ENCODE measurements at places on chromosomes 11 and 22. TPM values are rescaled to one million over a fixed set of nuclear protein-coding genes. Genes with fewer than 3 reads are reported as not detected.

Gene SPDYC
- total RNA-seq = not detected

Gene OR5P2
- not detected for total RNA-seq

DNA sequence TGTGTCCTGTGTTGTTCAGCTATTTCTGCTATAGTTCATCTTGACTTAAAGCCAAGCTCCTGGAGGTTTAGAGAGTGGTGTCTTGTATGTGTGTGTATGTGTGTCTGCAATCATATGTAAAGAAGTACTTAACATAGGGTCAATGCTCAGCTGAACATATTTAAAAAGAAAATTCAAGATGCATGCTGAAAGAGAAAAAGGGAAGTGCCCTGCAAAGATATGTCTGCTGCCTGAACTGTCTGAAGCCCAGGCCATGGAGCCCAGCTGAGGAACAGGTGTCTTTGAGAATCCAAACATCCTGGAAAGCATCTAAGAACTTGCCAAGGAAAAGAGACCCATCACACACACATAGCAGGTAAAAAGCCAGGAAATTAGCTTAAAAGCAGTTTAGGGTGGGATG is 6.6 kb downstream of the TCN1 start:
- peaks cover 1% of the 10 kb centered on the region for H3K36me3 ChIP-seq
- H3K27ac ChIP-seq = peak overlapping the region; percentile 27
- no peaks in the 10 kb centered on the region for H3K27me3 ChIP-seq
- H3K4me3 ChIP-seq = no peak overlapping the region
- no peak for DNase-seq

DNA sequence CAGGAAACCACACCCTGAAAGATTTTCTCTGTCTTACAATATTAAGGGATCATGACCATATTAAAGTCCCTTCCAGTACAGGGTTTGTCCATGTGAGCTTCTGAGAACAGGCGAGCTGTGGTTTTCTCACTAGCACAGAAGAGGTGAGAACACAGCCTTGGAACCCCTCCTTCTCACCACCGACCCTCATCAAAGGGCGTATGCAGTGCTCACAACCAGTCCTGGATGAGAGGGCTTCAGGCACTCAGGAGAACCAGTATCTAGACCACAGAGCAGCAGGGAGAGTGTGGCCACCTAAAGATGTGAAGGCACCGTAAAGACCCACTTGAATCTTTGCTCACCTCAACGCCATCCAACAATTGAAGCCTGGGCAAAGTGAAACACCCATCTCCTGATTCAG is 397.0 kb downstream of the ETS1 start:
- peaks cover 2% of the 10 kb centered on the region for H3K4me1 ChIP-seq
- peaks cover 7% of the 10 kb centered on the region for H3K27me3 ChIP-seq
- no peaks in the 10 kb centered on the region for H3K36me3 ChIP-seq
- no peak overlapping the region for H3K4me3 ChIP-seq
- H3K27ac ChIP-seq = no peak overlapping the region

Gene SSRP1
- 126 TPM for total RNA-seq

DNA sequence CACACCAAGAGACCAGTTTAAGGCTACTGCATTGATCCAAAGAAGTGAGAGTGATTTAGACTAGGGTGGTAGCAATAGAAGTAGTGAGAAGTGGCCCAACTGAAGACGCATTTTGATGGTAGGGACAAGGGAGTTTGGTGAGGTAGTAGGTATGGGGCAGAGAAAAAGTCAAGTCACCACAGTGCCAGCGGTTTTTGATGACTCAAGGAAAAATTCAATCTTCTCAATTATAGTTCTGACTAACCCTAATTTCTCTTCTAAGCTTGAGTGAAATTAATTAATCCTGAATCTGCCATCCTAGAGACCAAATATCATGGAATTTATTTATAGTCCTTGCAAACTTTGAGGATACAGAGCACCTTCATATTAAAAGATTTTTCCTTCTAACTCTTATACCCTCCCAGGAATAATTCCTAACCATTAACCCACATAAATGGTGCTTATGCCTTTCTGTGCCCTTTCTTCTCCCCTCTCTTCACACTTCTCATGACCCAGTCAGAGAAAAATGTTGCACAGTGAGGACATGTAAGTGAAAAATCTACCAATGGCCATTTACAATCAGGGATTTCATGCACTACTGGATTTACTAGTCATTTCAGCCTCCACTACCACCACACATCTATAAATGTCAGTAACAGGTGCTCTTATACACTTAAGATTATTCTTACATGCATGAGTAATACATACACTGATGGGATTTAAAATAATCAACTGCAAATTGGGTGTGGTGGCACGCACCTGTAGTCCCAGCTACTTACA is 45.9 kb upstream of the ARHGAP32 start:
- no peak for DNase-seq
- peaks cover 17% of the 10 kb centered on the region for H3K36me3 ChIP-seq
- H3K4me1 ChIP-seq = peaks cover 11% of the 10 kb centered on the region
- no peaks in the 10 kb centered on the region for H3K27me3 ChIP-seq

GRCh38 chr11:48025984-48026340 is 45.6 kb downstream of the PTPRJ start:
- H3K27me3 ChIP-seq = no peaks in the 10 kb centered on the region
- no peak for DNase-seq
- H3K4me3 ChIP-seq = no peak overlapping the region
- H3K27ac ChIP-seq = no peak overlapping the region

DNA sequence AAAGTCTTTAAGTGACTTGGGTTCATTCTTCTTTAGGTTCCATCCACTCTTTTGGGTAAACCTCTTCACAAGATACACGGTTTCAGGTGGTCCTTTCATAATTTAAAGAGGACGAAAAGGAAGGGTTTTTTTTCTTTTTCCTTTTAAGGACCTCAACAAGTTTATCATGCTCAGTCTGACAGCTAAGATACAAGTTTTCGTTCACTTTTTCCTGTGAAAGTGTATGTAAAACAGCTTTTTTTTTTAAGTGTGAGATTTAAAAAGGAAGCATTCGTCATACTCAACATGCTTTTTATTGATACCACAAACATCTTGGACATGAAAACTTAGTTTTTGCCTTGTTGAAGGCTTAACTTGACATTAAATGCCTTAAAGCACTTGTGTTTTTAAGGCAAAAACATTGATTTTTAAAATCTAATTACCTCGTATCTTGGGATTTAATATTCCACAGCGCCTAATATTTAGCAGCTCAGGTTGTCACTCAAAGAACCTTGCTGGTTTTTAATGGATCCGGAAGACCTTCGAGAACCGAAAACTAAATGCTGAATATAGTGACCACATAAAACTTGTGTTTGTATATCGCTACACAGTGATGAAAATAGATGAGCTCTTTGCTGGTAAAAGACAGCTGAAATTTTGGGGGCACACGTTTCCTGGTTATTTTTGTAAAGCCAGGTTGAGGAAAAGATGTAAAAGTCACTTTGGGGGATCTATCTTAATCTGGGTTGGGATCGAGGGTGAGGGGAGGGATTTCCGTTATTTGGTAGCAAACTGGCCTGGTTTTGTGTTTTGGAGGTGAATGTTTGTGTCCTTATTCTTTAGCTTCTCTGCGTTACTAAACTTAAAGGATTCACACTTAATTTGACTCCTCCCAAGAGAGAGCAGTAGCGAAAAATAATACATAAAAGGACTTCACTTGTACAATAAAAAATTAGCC is 2.3 kb downstream of the PCF11 start:
- peaks cover 35% of the 10 kb centered on the region for H3K4me1 ChIP-seq
- H3K27me3 ChIP-seq = no peaks in the 10 kb centered on the region
- peaks cover 14% of the 10 kb centered on the region for H3K36me3 ChIP-seq
- peak overlapping the region; percentile 59 for H3K27ac ChIP-seq
- DNase-seq = no peak

GRCh38 chr11:772429-773390 is 4.6 kb downstream of the GATD1 start:
- H3K36me3 ChIP-seq = no peaks in the 10 kb centered on the region
- no peak overlapping the region for H3K4me3 ChIP-seq
- DNase-seq = no peak
- no peaks in the 10 kb centered on the region for H3K27me3 ChIP-seq
- H3K27ac ChIP-seq = no peak overlapping the region

DNA sequence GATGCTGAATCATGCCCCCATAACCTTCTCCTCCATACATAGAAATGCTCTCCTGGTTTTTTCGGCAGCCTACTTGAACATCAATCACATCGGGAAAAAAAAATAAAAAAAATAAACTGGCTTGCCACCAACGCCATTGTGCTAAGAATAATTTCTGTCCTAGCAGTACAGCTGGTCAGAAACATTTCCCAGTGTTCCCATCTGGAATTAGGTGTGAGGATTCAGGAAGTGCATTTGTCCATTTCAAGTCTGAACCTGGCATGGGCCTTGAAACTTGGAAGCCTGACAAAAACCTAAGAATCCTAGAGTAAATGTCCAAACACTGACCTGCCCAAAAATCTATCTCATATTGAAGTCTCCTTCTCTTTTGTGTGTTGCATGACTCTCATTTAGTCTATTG is 16.6 kb upstream of the NAV2 start:
- H3K4me1 ChIP-seq = peaks cover 2% of the 10 kb centered on the region
- DNase-seq = no peak
- H3K27me3 ChIP-seq = peaks cover 28% of the 10 kb centered on the region
- no peak overlapping the region for H3K27ac ChIP-seq
- no peaks in the 10 kb centered on the region for H3K36me3 ChIP-seq

Gene NPTXR
- 4.7 TPM for total RNA-seq

GRCh38 chr22:35498026-35498800 is 42.4 kb upstream of the RASD2 start:
- no peak overlapping the region for H3K4me3 ChIP-seq
- DNase-seq = no peak
- H3K27ac ChIP-seq = no peak overlapping the region
- H3K27me3 ChIP-seq = peaks cover 46% of the 10 kb centered on the region
- H3K4me1 ChIP-seq = no peaks in the 10 kb centered on the region

DNA sequence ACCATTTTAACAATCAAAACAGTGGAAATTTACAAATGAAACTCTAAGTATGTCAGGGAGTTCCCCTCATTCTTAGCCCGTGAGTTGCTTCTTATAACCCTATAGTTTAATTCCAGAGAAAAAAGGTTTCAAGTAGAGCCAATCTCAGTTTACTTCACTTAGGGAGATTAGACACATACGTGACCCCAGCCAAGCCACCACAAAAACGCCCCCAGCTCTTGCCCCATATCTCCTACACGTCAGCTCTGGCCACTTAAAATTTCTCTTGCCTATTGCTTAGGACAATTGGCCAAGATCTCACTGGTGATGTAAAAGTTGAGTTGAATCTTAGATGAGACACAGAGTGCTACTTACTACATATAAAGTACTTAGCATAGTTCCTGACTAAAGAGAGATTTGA is 166.4 kb downstream of the ETS1 start:
- H3K4me3 ChIP-seq = no peak overlapping the region
- DNase-seq = no peak
- H3K27me3 ChIP-seq = peaks cover 14% of the 10 kb centered on the region
- peaks cover 8% of the 10 kb centered on the region for H3K4me1 ChIP-seq
- no peaks in the 10 kb centered on the region for H3K36me3 ChIP-seq

DNA sequence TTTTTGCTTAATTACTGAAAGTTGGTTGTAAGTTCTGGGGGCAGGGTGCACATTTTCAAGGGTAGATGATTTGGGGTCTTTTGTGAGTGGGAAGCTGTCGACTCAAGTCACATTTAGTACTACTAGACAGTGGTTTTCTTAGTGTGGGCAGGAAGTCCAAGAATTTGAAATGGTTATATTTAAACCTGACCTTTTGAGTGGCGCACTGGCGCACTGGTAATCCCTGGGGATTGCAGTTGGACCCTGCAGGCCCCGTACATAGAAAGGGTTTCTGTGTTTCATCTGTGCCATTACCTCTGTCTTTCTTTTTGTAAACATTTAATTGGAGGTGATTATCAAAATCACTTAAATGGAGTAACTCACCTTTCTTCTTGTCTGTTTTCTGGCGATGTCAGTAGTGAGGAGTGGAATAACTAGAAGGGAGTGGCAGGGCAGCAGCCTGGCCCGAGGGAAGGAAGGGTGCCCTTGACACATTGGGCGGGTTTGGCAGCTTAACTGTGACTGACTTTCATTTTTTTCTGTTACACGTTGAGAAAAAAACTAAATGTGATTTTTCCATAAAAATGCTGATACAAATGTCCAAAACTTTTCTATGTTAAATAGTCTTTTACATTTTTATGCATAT is 101.8 kb upstream of the GAL start:
- H3K36me3 ChIP-seq = peaks cover 26% of the 10 kb centered on the region
- no peak overlapping the region for H3K4me3 ChIP-seq
- no peak for DNase-seq
- no peak overlapping the region for H3K27ac ChIP-seq
- H3K27me3 ChIP-seq = no peaks in the 10 kb centered on the region

DNA sequence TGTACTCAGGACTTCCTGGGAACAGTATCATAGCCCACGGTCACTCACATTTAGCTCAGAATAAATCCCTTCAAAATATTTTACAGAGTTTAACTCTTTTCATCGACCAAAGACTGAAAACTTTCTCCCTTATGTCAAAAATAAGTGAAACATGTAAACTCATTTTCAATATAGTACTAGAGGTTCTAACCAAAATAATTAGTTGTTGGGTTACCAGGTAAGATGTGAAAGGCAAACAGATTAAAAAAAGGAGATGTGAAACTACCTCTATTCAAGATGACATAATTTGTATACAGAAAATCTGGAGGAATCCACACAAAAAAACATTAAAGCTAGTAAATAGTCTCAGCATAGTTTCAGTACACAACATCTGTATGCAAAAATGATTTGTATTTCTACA is 20.3 kb downstream of the XKR3 start:
- H3K36me3 ChIP-seq = no peaks in the 10 kb centered on the region
- H3K27ac ChIP-seq = no peak overlapping the region
- no peaks in the 10 kb centered on the region for H3K4me1 ChIP-seq
- H3K27me3 ChIP-seq = no peaks in the 10 kb centered on the region
- no peak for DNase-seq
- no peak overlapping the region for H3K4me3 ChIP-seq

- no peaks in the 10 kb centered on the region for H3K27me3 ChIP-seq
- H3K4me1 ChIP-seq = peaks cover 4% of the 10 kb centered on the region
- peaks cover 14% of the 10 kb centered on the region for H3K36me3 ChIP-seq
- no peak overlapping the region for H3K4me3 ChIP-seq
- no peak overlapping the region for H3K27ac ChIP-seq
Measured at GRCh38 chr11:96393753-96394348, 4.0 kb downstream of the JRKL start.

DNA sequence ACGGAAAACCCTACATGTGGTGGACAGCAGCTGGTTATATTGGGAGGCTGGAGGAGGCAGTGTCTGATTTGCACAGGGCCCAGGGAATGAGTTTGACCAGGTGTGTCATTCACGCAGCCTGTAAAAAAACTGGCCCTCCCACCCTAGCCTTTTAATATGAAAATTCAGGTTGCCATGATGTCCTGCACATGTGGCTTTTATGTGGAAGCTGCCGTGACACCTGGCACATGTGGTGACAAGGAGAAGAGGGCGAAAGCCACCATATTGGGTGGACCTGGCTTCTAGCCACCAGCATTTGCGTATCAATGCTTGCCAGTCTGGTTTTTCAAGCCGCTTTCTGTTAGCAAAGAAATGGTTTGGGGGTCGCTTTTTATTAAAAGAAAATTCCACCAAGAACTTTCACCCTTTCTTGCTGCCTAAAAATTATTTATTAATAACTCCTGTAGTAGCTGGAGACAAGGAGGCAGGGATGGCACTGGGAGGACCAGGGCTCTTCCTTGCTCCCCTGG is 43.4 kb downstream of the ZNF280B start:
- no peak for DNase-seq
- H3K36me3 ChIP-seq = no peaks in the 10 kb centered on the region
- no peak overlapping the region for H3K4me3 ChIP-seq

Gene HSPB2
- total RNA-seq = not detected

Gene OLFML1
- total RNA-seq = not detected

- H3K36me3 ChIP-seq = no peaks in the 10 kb centered on the region
- H3K27ac ChIP-seq = peak overlapping the region; percentile 27
- DNase-seq = no peak
- H3K4me3 ChIP-seq = no peak overlapping the region
- H3K27me3 ChIP-seq = peaks cover 5% of the 10 kb centered on the region
- peaks cover 6% of the 10 kb centered on the region for H3K4me1 ChIP-seq
Measured at GRCh38 chr22:17305076-17305475, 64.2 kb upstream of the CECR2 start.
